ENCODE measurements at places on chromosomes 11 and 22.

- H3K4me3 ChIP-seq = no peak overlapping the region
- DNase-seq = peak; percentile 7
- no peaks in the 10 kb centered on the region for H3K36me3 ChIP-seq
These were observed 7.0 kb downstream of the EXPH5 start for GRCh38 chr11:108586600-108586999.

DNA sequence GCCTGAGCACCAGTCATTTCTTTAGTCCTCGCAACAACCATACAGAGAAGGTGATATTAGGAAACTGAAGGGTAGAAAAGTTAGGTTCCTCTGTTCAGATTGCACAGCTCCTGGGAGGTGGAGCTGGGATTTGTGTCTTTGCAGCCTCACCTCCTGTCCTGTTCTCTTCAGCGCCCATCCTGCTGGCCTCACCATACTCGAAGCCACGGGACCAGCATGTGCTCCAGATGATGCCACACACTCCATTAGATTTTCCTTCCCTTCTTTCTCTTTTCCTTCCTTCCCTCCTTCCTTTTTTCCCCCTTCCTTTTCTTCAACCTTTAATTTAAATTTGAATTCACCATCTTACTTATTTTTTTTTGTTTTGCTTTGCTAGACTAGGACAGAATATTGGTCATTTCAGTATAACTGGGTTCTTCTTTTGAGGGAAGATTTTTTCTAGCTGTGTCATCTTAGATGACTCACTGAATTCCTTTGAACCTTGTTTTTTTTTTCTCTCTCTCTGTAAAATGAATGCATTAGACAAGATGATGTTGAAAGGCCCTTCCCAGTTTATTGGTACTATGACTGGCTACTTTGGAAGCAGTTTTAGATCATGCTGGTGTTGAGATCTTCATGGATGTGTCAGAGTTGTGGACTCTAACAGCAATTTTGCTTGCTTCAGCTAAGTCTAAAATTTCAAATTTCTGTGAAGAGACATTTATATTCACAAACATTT is 662.5 kb upstream of the TENM4 start:
- no peak overlapping the region for H3K4me3 ChIP-seq
- no peak for DNase-seq
- H3K36me3 ChIP-seq = no peaks in the 10 kb centered on the region
- H3K27me3 ChIP-seq = no peaks in the 10 kb centered on the region
- no peak overlapping the region for H3K27ac ChIP-seq
- no peaks in the 10 kb centered on the region for H3K4me1 ChIP-seq

- no peak overlapping the region for H3K4me3 ChIP-seq
- peaks cover 7% of the 10 kb centered on the region for H3K4me1 ChIP-seq
- no peaks in the 10 kb centered on the region for H3K36me3 ChIP-seq
- no peak overlapping the region for H3K27ac ChIP-seq
These were observed 6.3 kb upstream of the NDUFV1 start for GRCh38 chr11:67600324-67601029.

DNA sequence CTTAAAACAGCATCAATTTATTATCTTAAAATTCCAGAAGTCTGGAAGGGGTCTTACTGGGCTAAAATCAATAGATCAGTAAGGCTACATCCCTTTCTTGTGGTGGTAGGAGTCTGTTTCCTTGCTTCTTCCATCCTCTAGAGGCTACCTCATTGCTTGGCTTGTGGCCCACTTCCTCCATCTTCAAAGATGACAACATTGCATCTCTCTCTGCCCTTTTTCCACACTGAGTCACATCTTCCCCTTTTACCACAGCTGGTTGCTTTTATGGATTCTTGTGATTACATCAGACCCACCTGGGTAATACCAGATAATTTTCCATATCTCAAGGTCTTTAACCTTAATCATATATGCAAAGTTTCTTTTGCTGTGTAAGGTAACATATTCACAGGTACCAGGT is 60.9 kb downstream of the GRIA4 start:
- no peak for DNase-seq
- H3K27ac ChIP-seq = no peak overlapping the region
- no peaks in the 10 kb centered on the region for H3K4me1 ChIP-seq

GRCh38 chr11:6625832-6626420 is 6.7 kb upstream of the TPP1 start:
- H3K27me3 ChIP-seq = no peaks in the 10 kb centered on the region
- H3K27ac ChIP-seq = no peak overlapping the region
- DNase-seq = no peak
- H3K4me3 ChIP-seq = no peak overlapping the region
- peaks cover 13% of the 10 kb centered on the region for H3K4me1 ChIP-seq
- no peaks in the 10 kb centered on the region for H3K36me3 ChIP-seq

- H3K27me3 ChIP-seq = no peaks in the 10 kb centered on the region
- H3K4me1 ChIP-seq = no peaks in the 10 kb centered on the region
- no peak overlapping the region for H3K27ac ChIP-seq
- no peak overlapping the region for H3K4me3 ChIP-seq
- peaks cover 87% of the 10 kb centered on the region for H3K36me3 ChIP-seq
These were observed 24.3 kb downstream of the FAM118A start for GRCh38 chr22:45334068-45334467.

GRCh38 chr11:104637662-104638170 is 260.5 kb downstream of the CASP12 start:
- peaks cover 9% of the 10 kb centered on the region for H3K4me1 ChIP-seq
- H3K27ac ChIP-seq = no peak overlapping the region
- H3K4me3 ChIP-seq = no peak overlapping the region
- no peaks in the 10 kb centered on the region for H3K36me3 ChIP-seq
- H3K27me3 ChIP-seq = no peaks in the 10 kb centered on the region

DNA sequence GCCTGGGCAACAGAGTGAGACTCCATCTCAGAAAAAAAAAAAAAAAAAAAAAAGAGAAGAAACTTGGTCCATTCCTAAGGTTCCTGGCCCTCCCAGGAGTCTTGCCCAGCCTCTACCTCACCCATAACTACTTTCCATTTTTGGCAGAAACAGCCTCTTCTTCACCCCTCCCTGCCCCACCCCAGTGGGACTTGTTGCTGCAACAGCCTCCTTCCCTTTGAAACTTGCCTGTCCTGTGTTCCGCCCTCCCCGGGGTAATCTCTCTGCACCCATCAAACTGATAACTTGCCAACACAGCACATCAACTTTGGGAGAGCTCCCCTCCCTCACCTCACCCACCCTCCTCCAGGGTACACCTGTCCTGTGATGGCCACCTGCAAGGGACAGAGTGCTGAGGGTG is 10.0 kb upstream of the FAM83F start:
- no peaks in the 10 kb centered on the region for H3K4me1 ChIP-seq
- H3K36me3 ChIP-seq = no peaks in the 10 kb centered on the region
- H3K27me3 ChIP-seq = no peaks in the 10 kb centered on the region
- no peak overlapping the region for H3K27ac ChIP-seq
- no peak for DNase-seq

- H3K4me1 ChIP-seq = peaks cover 33% of the 10 kb centered on the region
- DNase-seq = peak; percentile 84
- H3K36me3 ChIP-seq = no peaks in the 10 kb centered on the region
- peak overlapping the region; percentile 88 for H3K27ac ChIP-seq
- peak overlapping the region; percentile 96 for H3K4me3 ChIP-seq
- H3K27me3 ChIP-seq = no peaks in the 10 kb centered on the region
These were observed 642 bp downstream of the CYP2R1 start for GRCh38 chr11:14891143-14892035.

DNA sequence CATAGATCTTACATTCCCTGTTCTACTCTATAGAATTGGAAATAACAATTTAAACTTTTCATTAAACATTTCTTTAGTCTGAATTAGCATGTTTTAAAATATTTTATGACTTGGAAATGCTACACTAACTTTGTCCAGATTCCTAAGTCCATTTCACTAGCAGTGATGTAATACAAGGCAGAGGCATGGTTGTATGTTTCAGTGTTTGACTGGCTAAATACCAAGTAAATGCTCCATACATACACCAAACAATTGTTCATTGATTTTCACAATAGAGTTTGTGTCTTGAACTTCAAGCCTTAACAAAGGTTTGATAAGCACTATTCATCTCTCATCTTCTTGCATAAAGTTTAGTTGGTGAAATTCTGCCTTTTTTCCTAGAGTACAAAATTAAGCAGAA is 13.5 kb downstream of the ZBED5 start:
- H3K27ac ChIP-seq = no peak overlapping the region
- no peaks in the 10 kb centered on the region for H3K27me3 ChIP-seq
- H3K4me3 ChIP-seq = no peak overlapping the region
- no peak for DNase-seq
- H3K4me1 ChIP-seq = no peaks in the 10 kb centered on the region

DNA sequence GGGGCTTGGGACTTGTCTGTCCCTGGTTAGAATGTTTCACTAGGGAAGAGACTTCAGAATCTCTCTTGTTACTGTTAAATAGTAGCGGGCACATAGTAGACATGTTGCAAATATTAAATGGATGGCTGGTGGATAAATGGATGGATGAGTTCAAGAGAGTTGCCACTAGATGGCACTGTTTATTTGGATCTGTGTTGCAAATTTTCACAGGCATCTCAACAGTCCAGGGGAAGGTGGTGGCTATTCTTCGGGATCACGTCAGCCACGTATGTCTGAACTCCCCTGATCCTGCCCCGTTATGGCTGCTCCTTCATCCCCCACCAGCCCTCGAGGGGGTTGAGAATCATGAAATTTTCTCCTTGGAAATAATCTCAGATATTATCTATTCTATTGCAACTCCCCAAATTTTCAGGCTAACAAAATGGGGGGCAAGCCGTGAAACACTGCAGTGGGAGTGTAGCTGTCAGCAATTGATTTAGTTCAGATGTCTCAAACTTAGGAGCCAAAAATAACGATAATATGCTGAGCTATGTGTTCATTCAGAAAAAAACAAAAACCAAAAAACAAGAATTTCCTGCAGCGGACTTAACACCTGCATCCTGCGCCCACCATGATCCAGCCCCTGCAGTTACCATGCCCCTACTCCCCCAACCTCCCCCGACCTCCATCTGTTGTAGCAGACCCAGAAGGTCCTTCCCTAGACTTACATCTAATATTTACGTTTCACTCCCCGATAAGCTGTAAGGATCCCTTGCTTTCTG is 29.1 kb upstream of the BIRC3 start:
- H3K27ac ChIP-seq = no peak overlapping the region
- H3K4me1 ChIP-seq = peaks cover 29% of the 10 kb centered on the region
- H3K27me3 ChIP-seq = no peaks in the 10 kb centered on the region
- H3K4me3 ChIP-seq = no peak overlapping the region
- H3K36me3 ChIP-seq = no peaks in the 10 kb centered on the region
- DNase-seq = peak; percentile 82

DNA sequence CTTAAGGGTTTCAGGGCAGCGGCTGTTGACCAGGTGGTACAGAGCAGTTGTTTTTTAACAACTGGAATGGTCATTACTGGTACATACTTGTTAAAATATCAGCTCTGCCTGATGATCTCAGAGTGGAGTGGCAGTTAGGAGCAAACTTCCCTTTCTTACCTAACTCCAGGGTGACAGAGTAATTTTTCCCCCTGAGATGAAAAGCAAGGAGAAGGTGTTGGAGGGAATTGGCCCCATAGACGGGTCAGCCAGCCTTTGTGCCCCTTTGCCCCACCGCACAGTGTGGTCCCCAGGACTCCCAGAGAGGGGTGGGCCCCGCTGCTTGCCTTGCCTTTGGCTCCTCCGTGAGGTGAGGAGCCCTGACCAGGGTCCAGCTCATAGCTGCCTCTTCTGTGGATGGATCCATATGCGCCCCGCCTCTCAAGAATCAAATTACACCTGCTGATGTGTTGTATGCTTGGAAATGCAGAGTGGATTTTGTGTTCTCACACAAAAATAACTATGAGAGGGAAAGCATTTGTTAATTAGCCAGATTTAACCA is 27.0 kb upstream of the SORL1-AS1 start:
- no peak for DNase-seq
- peaks cover 27% of the 10 kb centered on the region for H3K36me3 ChIP-seq
- H3K4me3 ChIP-seq = no peak overlapping the region
- peak overlapping the region; percentile 27 for H3K27ac ChIP-seq

- H3K27ac ChIP-seq = no peak overlapping the region
- H3K4me1 ChIP-seq = no peaks in the 10 kb centered on the region
- peak; percentile 68 for DNase-seq
- H3K27me3 ChIP-seq = no peaks in the 10 kb centered on the region
These were observed 7.1 kb downstream of the PRPF19 start for GRCh38 chr11:60899046-60899936.

- H3K4me1 ChIP-seq = no peaks in the 10 kb centered on the region
- no peak overlapping the region for H3K27ac ChIP-seq
- peaks cover 2% of the 10 kb centered on the region for H3K27me3 ChIP-seq
- H3K36me3 ChIP-seq = no peaks in the 10 kb centered on the region
- no peak for DNase-seq
These were observed 133.4 kb upstream of the E2F8 start for GRCh38 chr11:19374151-19374569.

Data from CD14-positive monocyte (primary cell).